ENCODE measurements at places on chromosomes 7 and 10. TPM values are rescaled to one million over a fixed set of nuclear protein-coding genes. Genes with fewer than 3 reads are reported as not detected.

GRCh38 chr7:52447581-52448180 is 587.8 kb upstream of the POM121L12 start:
- no peak for DNase-seq

DNA sequence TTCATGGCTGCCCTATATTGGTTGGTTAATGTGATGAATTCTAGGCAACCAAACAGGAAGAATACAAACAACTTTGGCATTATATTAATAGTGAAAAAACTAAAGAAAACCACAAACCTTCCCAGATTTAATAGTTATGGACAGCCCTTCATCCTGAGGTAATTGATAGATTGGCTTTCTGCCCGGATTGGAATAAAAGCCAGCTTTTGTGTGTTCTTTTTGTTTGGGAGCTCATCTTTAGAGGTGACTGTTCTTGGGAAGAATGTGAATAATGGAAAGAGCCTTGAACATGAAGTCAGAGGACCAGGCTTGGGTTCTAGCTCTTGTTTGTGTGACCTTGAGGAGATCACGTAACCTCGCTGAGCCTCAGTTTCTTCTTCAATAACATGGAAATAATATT is 92.3 kb downstream of the VTI1A start:
- DNase-seq = no peak

Gene FFAR4
- polyA plus RNA-seq = not detected

- DNase-seq = no peak
Observed at GRCh38 chr10:124302951-124303505, 115.7 kb downstream of the OAT start.

GRCh38 chr7:68014031-68014736 is 1017.6 kb downstream of the TYW1 start:
- no peak for DNase-seq

GRCh38 chr10:91762878-91763277 is 35.3 kb upstream of the TNKS2 start:
- no peak for DNase-seq

DNA sequence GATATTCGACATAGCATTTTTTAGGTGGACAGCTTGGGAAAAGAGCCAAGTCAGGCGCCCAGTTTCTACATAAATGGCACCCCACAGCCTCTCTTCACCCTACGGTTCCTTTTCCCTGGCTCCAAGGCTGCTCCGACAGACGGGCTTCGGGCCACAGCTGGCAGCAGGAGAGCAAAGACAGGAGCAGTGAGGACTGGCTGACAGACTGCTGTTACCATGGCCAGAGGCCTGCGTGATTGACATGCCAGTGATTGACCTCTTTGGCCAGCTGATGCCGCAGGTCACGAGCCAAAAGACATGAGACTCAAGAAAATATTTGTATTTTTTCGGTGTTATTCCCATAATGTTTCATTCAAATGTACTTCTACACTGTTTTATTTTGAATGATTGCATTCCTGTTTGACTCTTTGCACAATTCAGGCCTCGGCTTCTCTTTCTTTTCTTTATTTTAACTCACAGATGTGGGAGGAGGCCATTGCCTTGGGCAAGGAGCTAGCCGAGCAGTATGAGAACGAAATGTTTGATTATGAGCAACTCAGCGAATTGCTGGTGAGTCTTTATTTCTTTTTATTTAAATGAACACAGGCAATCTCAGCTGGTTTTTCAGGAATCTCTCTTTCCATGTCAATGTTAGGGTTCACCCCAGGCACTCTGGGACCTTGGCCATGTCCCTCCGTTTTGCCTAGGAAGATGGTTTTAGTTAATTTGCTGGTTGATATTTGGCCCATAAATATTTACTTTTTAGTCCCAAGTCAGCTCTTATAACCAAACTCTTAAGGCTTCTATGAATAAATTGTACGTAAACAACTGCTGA is 146.3 kb upstream of the NPS start:
- DNase-seq = no peak

- no peak for DNase-seq
Observed at GRCh38 chr7:125878988-125879387, 949.4 kb upstream of the POT1 start.

GRCh38 chr7:13952921-13953320 is 36.5 kb downstream of the ETV1 start:
- DNase-seq = no peak

- peak; percentile 34 for DNase-seq
Observed at GRCh38 chr10:59808896-59809643, 55.8 kb upstream of the MRLN start.

DNA sequence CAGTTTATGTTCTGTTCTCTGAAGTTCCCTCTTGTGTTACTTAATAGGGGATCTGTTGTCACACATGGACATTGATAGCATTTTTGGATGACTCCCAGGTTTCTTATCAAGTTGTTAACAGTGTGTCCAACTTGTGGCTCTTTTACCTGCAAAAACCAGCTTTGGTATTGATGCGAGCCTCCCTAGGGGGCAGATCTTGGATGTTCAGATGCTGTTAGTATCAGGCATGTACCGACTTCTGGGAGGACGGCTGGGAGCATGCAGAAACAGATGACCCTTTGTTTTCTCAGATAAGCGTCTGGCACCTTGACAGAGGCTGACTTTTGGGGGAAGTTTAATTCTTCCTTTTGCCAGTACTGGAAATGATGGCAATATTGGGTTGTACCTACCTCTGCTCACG is 2.2 kb downstream of the PLPP4 start:
- DNase-seq = no peak

DNA sequence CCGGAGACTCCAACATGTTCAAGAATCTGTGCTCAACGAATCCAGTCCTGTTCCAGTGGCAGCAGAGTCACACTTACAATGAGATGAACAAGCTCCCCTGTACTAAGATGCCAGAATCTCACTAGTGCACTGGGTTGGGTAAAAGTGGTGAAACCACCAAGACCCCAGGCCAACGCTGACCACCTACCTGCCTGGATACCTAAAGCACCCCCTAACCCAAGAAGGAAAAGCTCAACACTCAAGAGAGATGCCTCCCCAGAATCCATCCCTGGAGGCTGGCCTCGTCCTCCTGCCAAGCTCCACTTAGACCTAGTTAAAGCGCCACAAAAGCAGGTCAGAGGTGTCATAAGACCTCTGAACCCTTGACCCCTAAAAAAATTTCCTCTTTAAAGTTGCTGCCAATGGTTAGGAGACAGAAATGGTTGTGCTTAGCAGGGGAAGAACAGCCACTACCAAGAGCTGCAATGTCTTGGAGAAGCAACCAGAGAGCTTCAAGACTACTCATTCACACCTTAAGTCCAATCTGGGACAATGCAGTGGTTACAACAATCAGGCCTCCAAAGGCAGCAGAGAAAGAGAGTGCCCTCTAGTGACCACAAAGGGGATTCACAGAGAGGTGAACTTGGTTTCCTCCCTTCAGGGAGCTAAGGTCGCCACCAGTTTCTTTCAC is 94.6 kb upstream of the MACROH2A2 start:
- DNase-seq = peak; percentile 40

- no peak for DNase-seq
Observed at GRCh38 chr7:66359656-66360211, 154.6 kb downstream of the TPST1 start.

Gene ZNF804B
- not detected for polyA plus RNA-seq

Gene SEMA3E
- polyA plus RNA-seq = not detected

GRCh38 chr7:96219378-96220130 is 102.3 kb downstream of the SLC25A13 start:
- DNase-seq = no peak

Gene CPA2
- polyA plus RNA-seq = not detected

Gene SFTPA1
- polyA plus RNA-seq = not detected

DNA sequence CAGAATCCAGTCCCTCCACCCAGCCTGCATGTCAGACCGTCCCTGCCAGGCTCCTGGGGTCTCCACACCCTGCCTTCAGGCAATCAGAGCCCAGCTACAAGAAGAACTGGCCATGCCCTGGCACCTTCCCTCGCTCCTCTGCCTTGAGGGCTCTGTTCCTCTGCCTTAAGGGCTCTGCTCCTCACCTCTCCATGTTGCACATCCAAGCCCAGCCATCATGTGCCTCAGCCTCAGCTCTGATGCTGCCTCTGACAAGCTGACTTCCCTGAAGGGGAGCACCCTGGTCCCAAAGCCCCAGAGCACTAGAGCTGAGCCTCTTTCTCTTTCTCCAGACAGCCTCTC is 50.3 kb upstream of the ANTXRL start:
- no peak for DNase-seq

GRCh38 chr10:80078448-80079311 is at the start of gene TMEM254:
Gene TMEM254 (plus strand): TSS chr10:80078665. CDS start chr10:80078700, 35 bp downstream.
- DNase-seq = peak; percentile 83

DNA sequence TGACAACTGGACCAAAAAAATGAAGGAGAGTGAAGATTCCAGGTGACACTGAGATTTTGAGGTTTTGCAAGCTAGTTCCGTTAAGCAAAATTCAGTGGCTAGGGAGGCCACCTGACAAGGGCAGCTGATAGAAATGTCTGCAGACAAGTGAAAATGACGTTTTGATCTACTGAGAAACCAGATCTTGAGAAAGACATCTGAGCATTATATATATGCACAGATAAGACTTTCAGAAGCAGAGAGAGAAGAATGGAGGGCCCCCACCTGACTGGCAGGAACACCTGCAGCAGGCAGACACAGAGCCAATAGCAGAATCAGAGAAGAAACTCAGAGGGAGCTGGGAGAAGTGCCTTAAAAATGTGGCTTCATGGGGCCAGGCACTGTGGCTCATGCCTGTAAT is 76.1 kb upstream of the LRGUK start:
- no peak for DNase-seq

DNA sequence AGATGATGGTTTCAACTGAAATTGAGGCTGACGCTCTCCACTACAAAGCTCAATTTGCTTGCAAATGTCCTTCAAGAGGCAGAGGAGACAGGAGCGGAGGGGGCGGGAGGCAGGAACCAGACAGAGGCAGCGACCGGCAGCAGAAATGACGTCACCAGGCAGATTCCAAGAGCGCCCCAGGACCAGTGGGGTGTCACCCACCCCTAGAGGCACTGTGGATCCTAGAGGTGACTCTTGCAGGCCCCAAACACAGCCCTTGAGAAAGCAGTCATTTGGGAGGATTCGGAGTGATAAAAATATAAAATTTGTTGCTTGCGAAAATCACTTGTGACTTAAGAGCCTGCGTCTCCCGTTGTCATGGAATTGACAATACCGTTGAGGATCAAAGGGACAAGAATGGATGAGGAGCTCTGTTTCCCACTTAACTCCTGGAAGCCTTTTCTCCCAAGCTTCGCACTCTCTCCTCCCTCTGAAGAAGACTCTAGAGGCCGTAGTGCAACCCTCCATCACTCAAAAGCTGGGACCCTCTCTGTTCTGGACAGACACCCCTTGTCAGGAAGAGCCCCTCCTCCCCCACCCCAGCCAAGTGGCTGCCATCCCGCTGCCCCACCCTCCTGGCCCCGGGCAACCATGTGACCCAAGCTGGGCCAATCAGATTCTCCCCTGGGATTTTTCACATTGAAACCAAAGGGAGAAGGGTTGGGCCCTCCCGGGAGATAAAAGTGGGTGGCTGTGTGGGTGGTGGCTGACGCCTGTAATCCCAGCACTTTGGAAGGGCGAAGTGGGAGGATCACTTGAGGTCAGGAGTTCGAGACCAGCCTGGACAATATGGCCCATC is 16.3 kb upstream of the SLC29A4 start:
- DNase-seq = no peak

DNA sequence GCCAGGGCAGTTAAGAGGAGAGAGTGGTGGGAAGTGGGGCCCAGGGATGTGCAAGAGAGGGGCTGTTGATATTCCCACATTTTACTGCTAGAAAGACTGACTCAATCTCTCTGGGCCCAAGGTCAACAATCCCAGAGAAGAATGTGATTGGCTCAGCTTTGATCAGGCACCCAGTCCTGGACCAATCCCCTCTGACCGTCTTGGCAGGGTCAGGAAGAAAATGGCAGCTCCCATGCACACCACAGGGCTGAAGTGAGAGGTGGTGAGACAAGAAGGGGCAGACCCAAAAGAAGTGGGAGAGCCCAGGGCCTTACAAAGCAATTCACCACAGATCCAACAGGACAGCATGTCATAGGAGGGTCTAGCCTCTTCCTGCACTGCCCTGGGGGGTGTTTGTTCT is 3.3 kb upstream of the C10orf105 start:
- no peak for DNase-seq

GRCh38 chr7:132433301-132433700 is 143.0 kb downstream of the PLXNA4 start:
- DNase-seq = no peak

DNA sequence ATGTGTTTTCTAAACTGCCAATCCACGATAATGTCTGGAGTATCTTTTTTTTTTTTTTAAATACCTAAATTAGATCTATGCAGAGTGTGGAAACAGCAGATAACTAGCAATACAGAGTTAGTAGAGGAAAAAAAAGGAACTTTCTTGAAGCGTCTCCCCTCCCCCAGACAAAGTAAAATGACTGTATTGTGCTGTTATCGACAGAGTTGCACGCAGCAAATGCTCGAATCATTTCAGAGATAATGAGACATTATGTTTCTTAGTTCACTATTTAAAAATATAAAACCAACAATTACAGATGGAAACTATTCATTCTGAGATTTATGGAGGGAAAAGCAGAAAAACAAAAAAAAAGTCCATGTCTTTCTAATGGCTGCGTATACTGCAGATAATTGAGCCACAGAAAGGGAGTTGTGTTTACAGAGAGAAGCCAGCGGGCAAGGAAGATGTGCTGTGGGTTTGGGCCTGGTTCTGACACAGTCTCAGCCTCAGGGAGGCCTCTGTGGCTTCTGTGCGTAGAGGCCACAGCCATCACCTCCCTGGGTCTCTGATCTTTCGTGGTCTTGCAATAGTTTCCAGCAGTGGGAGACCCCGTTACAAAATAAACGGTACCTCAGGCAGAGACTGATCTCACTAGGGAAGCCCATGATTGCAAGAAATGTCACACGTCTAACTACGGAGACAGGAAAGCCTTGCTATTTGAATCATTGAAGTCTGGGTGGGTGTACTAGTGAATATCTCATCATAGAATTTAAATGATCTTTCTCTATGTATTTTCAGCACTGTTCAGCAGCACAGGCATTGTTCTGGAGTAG is 19.1 kb upstream of the KLF6 start:
- peak; percentile 87 for DNase-seq

Gene EGR2
- 0.80 TPM for polyA plus RNA-seq

DNA sequence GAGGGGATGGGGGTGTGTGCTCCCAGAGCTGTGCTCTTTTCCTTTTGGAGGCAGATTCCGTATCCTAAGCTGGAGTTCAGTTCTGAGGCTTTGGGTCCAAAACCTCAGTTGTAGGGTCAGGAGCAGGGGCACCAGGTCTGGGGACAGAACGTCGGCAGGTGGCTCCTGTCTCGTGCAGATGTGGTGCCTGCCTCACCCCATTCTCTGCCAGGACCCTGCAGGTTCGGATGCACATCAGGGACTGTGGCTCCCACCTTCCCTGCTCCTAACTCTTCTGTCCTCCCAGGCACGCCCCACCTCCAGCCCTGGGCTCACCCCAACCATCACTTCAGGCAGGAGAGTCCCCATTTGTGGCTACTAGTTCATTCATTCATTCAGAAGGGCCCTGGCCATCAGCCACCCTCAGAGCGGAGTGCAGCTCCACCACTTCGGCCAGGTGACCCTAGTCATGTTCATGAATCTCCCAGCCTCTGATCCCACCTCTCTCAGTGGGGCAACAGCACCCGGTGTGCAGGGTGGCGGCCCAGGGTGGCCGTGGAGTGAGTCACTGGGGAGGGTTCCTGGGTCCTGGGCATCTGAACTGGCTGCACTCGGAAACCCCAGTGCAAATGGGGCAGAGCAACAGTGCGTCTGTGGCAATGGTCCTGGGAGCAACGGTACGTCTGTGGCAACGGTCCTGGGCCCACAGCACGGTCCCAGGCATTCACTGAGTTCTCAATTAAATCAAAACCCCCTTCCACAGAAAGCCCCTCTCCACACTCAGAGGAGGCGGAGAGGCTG is 100.8 kb upstream of the FAM20C start:
- DNase-seq = no peak

Gene SUN3
- not detected for polyA plus RNA-seq

- no peak for DNase-seq
Observed at GRCh38 chr7:584122-584465, 64.4 kb upstream of the PDGFA start.

- DNase-seq = no peak
Observed at GRCh38 chr7:25832929-25833328, 319.1 kb upstream of the NFE2L3 start.
